ENCODE measurements at places on chromosomes 7 and 10.

- DNase-seq: no peak
These were observed 35.8 kb downstream of the IQUB start for GRCh38 chr7:123498601-123499000.

DNA sequence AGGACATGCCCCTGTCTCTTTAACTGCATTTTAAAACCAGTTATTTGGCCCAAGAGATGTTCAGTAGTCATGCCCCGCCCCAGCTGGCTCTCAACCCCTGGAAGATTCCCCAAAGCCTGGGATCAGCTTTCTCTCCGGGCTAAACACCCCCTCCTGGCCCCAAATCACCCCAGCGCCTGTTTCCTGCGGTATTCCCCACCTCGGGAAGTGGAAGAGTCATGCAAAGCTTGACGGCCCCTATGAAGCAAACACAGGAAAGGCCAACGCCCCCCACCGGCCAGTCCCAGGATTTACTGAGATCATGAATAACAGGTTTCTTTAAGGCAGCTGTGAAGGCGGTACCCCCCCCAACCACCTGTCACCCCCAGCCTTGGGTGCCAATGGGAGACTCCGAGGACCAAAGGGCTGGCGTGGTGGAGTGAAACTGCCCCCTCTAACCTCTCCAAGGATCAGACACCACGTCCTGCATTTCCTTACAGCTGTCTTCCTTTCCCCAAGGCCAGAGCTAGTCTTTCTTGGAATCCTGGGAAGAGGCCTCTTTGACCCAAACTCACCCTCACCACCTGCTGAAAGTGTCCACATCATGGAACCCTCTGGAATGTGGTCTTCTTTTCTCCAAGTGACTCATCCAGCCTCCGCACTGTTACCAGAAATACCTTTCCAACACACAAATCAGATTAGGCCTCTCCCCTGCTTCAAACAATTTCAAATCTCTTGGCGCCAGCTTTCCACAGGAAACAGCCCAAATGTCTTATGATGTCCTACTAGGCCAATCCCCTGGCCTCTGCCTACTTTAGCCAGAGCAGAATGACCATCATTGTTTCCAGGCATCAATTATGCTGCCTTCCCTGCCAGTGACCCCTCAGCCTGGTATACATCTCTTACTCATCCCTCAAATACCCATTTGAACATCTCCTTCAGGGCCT lies 301.5 kb downstream of the ZEB1 start:
- no peak for DNase-seq

GRCh38 chr7:111324228-111324627 lies 233.3 kb downstream of the LRRN3 start:
- DNase-seq: no peak

GRCh38 chr7:158945519-158945918 lies 89.2 kb downstream of the DYNC2I1 start:
- DNase-seq: no peak

- no peak for DNase-seq
These were observed 135.4 kb downstream of the BAMBI start for GRCh38 chr10:28812384-28813372.

- no peak for DNase-seq
These were observed 33.1 kb downstream of the ADD3 start for GRCh38 chr10:110040767-110041478.

GRCh38 chr7:18290865-18291264 lies 204.7 kb upstream of the HDAC9 start:
- DNase-seq: no peak
